ENCODE measurements at places on chromosomes 5 and 9.

GRCh38 chr5:124252191-124252638, 494.2 kb downstream of the ZNF608 start:
- DNase-seq: no peak

DNA sequence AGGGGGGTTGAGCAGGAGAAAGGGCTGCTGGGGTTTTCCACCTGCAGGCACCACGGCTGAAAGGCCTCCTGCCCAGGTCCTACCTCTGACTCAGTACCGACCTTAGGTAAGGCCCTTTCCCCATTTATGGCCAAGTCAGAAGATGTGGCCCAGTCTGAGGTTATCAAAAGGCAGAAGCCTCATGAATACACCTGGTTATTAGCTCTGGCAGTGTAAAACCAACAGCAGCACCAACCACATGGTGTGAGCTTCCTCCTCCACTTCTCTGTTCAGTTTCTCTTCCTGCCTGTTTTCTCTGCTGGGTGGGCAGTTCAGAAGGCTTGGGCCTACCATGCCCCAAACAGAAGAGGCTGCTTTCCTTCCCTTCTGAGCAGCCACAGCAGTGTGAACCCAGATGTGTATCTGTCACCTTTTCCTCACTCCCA, 86.9 kb downstream of the UGCG start:
- no peak for DNase-seq

- no peak for DNase-seq
Observed at GRCh38 chr5:138927979-138928378, 52.8 kb upstream of the LRRTM2 start.

DNA sequence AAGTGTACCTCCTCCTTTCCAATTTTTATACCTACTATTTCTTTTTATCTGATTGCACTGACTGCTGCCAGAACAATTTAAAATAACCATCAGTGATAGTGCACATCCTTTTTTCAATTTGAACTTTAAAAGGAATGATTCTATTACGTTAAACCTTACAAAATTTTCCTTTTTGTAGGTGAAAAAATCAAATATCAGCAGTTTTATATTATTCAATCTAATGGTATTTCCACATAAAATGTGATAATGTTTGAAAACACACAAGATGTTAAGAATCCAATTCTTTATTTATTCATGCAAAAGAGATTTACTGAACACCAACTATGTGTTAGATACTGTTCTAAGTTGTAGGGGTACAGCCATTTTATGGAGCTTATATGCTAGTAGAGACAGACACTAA, 105.7 kb downstream of the GDNF start:
- no peak for DNase-seq

Data from NCI-H1436 treated with DMSO at 0.1 percent for 48 hours (cell line).